ENCODE measurements at places on chromosomes 2 and 18.

DNA sequence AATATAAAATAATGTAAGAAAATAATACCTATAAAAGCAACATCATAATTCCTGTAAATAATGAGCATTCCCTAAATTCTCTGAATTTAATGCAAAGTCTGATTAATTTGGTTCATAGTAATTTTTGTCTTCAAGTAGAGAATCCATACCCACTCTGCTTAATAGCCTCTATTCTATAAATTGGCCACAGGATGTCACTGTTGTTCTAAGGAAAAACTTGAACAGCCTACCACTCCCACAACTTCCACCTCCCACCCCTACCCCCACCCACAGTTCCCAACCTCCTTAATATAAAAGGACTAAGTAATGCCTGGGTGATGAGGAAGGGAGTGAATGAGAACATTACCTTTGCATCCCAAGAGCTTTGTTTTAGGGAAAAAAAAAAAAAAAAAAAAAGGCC lies 27.2 kb upstream of the BBS5 start:
- peak; percentile 36 for DNase-seq

- no peak for DNase-seq
Observed at GRCh38 chr2:85439986-85440385, 21.5 kb downstream of the SH2D6 start.

GRCh38 chr2:208186465-208186864 lies 3.4 kb downstream of the C2orf80 start:
- DNase-seq: no peak

- DNase-seq: no peak
Observed at GRCh38 chr2:30675758-30676157, 131.5 kb downstream of the CAPN13 start.

DNA sequence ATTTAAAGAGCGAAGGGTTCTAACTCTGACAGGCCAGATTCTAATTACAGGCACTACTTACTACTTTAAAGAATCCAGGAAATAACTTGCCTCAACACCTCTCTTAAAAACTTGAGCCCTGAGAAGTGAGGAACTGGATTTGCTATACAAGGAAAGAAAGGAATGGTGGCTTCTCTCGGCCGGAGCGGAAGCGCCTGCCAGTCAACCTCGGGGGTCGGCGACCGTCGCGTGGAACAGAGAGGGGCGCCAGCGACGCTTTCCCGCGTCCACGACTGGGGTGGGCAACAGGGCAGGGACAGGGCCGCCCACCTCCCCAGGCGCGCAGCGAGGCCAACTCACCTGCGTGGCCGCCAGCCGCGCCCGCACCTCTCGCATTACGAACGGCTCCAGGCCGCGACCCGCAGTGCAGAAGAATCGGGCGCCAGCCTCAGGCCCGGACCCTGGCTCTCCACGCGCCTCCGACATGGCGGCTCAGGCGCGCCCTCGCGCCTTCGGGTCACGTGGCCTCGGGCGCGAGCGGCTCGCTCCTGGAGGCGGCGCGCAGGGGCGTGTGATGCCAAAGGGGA lies at the start of gene THUMPD2:
TSS of gene THUMPD2 (minus strand) at position 484 of the 566 bp plus-strand sequence. CDS start at position 465, 19 bp downstream.
- DNase-seq: peak; percentile 86

DNA sequence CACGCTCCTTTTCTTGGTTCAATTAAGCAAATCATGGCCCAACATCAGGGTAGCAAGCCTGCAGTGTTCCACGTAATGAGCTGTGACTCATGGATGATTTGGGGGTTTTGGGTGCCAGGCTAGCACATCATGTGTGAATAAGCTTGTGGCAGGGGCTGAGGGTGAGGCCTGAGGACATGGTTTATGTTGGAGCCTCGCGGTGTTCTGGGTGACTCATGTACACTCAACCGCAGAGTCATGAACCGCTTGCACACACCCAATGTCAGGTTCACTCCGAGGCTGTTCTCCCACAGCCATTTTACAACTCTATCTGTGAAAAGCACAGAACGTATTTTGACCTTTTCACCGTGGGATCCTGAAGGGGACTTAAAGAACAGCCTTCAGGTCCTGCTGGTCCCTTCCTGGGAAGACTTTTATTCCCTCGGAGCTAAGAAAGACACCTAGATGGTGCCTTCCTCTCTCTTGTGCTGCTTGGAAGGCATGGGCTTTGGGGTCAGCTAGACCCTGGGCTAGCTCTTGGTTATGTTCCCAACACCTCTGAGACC lies 139.9 kb upstream of the ZEB2 start:
- DNase-seq: no peak

- no peak for DNase-seq
Observed at GRCh38 chr2:53867773-53868172, 8.0 kb upstream of the GPR75 start.

GRCh38 chr2:128105072-128105471 lies 14.1 kb downstream of the UGGT1 start:
- DNase-seq: no peak

GRCh38 chr2:169647496-169647895 lies 46.7 kb downstream of the CFAP210 start:
- DNase-seq: no peak

DNA sequence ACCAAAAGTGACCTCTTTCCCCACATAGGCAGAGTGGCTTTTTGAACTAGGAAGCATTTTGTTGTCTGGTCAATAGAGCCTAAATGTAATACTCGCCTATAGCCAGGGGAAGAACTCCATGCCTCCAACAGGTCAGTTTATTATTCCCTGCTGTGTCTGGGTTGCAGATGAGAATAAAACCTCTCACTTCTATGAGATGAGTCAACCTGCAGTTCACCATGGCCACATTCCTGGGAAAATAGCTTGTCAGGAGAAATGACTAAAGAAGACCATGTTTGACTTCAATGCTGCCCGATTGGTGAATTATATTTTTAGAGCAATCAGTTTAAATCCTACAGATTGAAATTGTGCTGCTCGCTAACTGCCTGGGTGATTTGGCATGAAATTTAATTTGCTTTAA lies 46.7 kb upstream of the LRRTM1 start:
- DNase-seq: no peak

DNA sequence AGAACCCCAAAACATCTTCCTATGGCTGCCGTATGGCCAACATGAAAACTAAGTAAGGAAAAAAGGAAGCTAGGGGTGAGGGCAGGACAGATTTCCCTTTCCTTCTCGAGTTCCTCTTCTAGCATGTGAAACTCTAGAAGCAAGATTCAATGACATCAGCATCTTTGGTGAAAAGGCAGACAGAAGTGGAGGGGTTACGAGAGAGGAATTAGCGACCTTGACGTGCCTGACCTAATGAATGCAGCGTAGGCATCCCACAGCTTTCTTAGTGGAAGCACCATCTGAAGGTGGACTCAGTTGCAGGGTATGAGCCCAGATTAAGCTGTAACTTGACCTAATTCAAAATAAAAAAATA lies 47.9 kb upstream of the PELI1 start:
- no peak for DNase-seq

- DNase-seq: peak; percentile 22
Observed at GRCh38 chr2:134897932-134898331, 20.7 kb upstream of the CCNT2 start.

DNA sequence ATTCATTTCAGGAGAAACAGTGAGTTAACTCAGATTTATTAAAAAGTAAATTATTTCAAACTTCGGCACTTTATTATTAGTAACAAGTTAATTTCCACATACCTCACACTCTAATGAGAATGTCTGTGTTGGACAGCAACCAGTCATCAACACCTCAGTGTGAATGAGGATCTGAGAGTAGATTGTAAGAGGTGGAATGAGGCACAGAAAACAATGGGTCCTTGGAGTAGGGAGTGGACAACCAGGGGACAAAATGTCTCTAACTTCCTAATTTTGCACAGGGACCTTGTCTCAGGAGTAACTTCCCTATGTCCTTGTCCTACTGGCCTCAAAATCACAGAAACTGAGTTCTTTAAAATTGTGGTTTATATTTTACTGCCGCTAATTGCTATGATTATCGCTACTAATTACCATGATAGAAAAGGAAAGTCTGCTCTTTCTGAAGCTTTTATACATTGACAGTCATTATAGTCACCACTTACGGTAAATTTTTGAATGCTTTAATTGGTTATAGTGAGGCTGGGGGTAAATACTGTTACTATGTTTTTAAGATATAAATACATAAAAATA lies 82.2 kb upstream of the LRPPRC start:
- no peak for DNase-seq

DNA sequence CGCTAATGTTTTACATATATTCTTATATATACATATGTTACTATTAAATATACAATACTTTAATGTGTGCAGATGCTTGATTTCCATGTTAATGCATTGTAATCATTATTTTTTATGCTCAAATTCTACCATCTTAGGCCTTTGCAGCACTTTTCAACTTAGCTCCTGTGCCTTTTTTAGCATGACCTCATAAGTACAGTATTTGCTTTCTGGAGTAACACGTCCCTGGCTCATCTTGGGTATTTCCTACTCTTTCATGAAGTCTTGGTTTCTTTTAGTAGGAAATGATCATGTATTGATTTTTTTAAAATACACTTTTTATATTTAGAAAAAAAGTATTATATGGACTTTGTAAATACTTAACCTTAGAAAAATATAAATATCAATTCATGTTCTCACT lies 36.5 kb downstream of the CAB39 start:
- no peak for DNase-seq

DNA sequence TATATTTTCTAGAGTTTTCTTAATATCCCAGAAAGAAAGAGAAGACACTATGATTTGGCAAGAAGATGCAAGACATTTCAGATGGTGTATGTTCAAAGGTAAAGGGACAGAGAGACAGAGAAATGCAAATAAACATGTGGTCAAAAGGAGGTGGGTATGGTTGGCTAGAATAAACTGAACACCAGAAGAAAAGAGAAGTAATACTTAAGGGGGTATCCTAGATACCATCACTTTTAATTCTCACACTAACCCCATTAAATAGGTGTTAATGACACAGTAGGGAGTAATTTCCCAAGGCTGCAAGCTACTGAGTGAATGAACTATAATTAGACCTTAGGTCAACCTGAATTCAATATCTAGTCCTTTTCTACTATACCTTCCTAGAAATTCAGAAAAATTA lies 111.2 kb upstream of the CD226 start:
- DNase-seq: peak; percentile 57

DNA sequence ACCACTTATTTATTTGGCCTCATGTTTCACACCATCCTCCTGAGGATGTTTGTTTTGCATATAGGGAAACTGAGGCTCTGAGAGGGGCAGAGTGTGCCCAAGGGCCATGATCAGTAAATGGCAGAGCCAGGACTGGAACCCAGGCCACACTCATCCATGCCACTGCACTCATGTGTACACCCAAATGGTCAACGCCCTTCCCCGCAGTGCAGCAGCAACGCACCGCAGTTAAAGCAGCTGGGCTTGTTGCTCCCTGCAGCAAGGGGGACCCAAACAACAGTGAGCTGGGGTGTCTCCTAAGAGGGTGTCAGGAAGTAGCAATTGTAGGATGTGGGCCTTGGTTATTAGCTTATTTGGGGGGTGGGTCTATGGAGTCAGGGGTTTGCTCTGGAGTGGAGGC lies 36.6 kb downstream of the ZAP70 start:
- no peak for DNase-seq

GRCh38 chr2:191359133-191359532 lies 113.9 kb downstream of the MYO1B start:
- no peak for DNase-seq

- no peak for DNase-seq
Observed at GRCh38 chr2:235366390-235366789, 127.5 kb upstream of the AGAP1 start.

DNA sequence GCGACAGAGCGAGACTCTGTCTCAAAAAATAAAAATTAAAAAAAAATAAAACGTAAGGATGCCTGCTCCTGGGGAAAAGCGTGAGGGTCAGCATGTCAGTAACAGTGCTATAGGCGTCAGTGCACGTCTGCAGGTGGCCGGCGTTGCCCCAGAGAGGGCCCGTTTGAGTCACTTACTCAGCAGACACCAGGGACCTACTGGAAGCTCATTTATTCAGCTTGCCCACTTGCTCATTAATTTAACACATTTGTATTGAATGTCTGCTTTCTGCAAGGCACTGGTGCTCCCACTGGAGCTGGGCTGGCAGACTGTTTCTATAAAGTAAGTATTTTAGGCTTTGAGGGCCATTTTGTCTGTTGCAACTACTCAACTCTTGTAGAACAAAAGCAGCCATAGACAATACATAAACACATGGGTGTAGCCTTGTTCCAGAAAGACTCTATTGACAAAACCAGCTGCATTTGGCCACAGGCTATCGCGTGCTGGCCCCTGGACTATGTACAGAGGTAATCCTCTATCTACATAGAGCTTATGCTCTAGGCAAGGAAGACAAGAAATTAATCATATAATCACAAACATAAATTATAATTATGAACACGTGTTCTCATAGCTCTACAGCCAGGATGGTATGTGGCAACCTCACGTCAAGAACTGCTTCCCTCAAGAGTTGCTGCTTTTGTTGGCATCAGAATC lies 73.2 kb downstream of the KLHL29 start:
- DNase-seq: no peak

DNA sequence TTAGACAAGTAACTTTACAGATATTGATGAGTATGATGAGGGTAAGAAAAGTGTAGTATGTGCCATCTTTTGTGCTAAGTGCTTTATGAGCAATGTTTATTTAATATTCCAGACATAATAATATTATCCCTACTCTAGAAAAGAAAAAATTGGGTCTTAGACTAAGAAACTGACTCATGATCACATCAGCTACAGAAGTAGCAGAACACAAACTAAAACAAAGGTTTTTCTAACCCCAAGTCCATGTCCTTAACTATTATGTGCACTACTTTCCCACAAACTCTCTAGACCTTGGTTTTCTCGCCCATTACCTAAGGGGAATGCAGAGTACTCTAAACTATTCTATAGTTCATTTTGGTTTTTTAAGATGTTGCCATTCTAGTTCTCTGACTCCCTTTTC lies 64.5 kb downstream of the BAZ2B start:
- DNase-seq: no peak

GRCh38 chr2:101756266-101756665 lies 58.8 kb downstream of the MAP4K4 start:
- DNase-seq: no peak

DNA sequence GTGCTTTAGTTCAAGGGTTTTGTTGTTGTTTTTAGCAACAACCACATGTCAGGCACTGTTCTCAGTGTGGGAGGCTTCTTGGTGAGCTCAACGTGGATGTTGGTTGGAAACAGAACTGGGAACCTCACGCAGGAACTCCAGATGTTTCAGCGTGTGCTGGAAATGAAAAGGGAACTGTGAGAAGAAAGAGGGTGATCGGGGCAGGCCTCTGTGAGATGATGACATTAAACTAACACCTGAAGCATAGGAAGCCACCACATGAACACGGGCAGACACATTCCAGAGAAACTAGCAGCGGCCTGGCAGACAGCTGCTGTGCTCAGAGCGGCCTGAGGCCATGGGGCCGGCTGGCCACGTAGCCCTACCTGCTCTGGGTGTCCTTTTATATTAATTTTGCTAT lies 66.4 kb downstream of the COA5 start:
- peak; percentile 64 for DNase-seq
